ENCODE measurements at places on chromosomes 11 and 22.

DNA sequence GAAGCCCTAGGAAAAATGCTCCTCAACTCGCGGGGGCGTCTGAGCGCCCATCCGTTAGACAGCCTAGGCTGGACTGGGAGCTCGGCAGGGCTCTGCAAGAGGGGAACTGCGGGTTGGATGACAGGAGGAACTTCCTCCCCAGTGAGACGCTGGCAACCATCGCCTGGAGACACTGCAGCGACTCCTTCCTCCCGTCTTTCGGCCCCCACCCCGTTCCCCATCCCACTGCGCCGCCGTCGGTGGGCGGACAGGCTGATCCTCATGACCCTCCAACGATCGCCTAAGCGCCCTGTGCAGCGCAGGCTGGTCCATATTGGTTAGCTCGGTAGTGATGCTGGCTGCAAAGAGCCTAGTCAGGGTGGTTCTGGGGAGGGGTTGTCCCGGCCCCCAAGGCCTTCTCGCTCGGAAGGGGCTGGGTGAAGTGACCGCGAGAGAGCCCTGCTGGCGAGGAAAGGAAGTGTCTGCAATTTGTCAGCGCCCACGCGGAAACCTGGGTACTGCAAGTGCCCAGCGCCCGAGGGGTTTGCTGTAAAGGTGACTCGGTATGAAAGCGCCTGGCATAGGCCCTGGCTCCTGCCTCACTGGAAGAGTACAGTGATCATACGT lies 638 bp downstream of the NRGN start:
- no peak for DNase-seq

DNA sequence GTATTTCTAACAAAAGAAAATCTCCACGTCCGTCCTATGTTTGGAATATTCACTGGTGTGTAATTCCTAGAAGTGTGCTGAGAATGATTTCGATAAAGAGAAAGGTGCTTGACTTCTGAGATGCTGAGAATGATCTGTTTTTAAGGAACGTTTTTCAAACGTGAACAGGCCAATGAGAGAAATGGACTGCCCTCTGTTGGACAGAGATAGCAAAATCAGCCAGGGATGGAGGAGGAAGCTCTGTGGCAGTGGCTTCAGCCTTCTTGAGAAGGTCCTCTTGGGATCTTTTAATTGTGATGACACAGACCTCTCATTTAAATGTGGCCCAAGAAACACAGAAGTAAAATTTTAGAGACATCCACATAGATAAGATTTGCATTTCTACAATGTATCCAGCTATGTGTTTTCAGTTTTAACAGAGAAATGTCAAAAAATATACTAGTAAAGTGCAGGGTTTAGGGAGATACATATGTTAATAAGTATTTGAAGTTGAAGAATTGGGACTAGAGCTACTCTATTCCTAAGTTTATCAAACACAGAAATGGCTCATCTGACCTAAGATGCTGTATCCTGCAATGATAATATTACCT lies 84.0 kb upstream of the RCN1 start:
- no peak for DNase-seq

- no peak for DNase-seq
These were observed 1.4 kb downstream of the CDKN1C start for GRCh38 chr11:2883979-2884815.

- no peak for DNase-seq
These were observed 22.9 kb upstream of the PAFAH1B2 start for GRCh38 chr11:117121176-117121575.

GRCh38 chr11:48041877-48042695 lies 61.7 kb downstream of the PTPRJ start:
- no peak for DNase-seq

DNA sequence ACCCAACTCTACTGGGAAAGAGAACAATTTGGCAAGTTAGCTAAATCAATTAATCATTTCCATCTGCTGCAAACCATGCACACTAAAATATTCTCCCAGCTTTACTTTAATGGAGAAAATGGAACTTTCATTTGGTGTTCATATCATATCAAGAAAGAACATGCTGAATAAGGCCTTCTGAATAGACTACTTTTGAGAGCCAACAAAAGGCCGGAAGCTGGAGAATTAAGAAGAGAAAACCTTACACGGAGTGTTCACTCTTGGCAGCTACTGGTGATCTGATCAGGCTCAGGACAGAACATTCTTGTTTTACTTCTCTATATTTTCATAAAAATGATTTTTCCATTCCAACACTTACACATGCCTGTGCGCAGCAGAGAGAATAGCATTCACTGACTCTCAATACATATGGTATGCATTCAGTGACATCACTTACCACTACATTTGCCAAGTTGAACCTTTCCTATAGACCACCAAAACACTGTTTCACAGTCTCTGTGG lies 165.3 kb downstream of the TTC28 start:
- no peak for DNase-seq

GRCh38 chr11:61298663-61299244 lies 3.6 kb upstream of the VWCE start:
- no peak for DNase-seq

DNA sequence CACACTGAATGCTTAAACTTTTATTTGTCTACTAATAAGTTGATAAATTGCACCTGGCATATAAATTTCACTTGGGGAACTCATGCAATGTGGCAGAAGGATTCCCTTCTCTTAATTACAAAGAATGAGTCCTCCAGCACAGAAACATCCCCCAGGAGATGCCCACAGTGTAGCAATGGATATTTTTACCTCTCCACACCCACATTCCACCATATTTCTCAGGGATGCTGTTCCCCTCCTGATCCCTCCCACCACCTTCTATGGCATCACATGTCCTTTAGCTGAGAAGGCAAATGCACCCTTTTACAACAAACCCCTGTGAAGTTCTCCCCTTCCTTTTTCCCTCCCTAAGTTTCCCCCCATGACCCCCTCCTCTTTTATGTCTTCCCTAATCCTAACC lies 56.1 kb upstream of the UBASH3B start:
- no peak for DNase-seq

GRCh38 chr11:94655291-94655690 lies 88.1 kb downstream of the PIWIL4 start:
- DNase-seq: no peak
